ENCODE measurements at places on chromosomes 4 and X.

DNA sequence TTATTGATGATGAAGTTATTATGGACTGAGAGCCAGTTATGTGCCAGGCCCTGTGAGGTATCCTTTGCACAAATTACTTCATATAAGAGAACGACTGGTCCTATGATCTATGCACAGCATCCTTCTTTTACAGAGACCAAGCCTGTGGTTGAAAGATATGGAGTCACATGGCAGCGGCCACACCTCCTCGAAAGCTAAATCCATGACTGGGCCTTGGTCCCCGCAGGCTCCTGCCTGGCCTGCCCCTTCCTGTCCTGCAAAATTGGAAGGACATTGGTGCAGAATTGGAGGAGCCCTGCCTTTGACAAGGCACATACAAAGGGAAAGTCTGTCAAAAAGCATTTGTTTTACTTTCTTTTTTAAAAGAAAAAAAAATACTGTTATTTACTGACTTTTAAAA, 18.3 kb downstream of the SORBS2 start:
- DNase-seq: no peak

DNA sequence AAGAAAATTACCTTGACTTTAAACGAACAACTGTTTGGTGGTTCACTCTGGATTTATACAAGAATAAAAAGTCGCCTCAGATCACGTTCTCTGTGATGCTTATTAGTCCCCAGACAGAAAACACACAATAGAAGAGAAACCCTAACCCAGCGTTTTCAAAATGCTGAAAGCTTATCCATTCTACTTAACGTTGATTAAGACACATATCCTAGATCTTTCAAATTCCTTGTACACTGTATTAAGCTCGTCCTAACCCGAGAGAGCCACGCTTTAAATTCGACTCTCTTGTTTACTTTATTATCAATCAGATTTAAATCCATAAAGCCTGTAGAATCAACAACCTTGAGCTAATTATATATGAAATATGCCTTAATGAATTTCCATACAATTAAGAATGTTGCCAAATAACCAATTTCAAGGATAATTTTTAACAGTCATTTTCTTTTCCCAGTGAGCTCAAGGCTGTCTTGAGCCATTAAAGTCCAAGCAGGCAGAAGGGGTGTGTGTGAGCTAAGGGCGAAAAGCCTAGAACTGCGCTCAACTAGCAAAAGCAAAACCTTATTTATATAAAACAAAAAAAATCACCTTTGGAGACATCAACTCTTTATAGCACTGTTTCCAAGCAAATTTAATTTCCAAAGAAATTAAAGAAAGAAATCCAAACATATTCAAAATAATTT, 981 bp upstream of the PITX2 start:
- no peak for DNase-seq

DNA sequence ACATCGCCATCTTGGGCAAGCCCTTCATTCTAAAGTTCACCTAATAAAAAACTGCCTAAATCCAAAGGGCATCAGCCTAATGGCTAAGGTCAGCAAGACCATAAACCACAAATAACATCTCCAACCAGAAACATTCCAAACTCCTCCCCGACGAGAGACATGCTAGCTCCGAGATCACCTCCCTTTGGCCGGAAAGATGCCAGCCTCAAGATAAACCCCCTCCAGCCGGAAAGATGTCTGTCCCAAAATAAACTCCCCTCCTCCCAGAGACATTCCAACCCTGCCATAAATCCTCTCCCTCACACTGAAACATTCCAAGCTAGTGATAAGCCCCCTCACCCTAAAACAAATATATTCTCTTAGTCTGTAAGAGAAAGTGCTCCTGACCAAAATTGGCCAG, 13.3 kb upstream of the DYNLT3 start:
- DNase-seq: no peak

DNA sequence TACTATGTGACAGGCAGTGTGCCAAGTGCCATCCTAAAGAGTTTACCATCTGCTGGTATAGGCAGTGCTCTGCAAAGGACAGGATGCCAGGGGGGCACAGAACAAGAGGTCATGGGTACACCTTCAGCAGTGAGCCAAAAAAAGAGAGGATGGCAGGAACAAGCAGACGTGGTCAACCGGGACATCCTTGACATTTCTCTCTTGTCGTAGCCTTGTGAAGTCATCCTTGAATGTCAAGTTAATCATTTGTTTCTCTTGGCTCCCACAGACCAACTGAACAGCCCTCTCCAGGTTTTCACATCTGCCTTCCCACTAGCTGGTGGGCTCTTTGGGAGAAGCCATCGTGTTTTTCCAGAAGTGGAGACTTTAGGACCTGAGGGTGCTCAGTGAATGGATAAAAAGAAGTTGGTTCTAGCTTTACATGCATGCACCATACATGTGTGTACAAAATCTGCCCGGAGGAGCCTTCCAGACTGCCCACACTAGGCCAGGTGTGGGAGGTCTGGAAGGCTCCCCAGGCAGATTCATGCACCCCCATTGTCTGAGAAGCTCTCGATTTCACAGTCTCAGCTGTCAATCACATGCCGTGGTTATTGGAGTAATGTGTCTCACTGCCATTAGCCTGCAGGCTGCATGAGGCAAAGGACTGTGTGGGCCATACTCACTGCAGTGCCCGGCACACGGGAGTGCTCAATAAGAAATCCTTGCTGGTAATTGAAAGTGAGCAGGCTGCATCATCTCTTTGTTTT, 16.4 kb downstream of the PNMA6F start:
- DNase-seq: no peak

DNA sequence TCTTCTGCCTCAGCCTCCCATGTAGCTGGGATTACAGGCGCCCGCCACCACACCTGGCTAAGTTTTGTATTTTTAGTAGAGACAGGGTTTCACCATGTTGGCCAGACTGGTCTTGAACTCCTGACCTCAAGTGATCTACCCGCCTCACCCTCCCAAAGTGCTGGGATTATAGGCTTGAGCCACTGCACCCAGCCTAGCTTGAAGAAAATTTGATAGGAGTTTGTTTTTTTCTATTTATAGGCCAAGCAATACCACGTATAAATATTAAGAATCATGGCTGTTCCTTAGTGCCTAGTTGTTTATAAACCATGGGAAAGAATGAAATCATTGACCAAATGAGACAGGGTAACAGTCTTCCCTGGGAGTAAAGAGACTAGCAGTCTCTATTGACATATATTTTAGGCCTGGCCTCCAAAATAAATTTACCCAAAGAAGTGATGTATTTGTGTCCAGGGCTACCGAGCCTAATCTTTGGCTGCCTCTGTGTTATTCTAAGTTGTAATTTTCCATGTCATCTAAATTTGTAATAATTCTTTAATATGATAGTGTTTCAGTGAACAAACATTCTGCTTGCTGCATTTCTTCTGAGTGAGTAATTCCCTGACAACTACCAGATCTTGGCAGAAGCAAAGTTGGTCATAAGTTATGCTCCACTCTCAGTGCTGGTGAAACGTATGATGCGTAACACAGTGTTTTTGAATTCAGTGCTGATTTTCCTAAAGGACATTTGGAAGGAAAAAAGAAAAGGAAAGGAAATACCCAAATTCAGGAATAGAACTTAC, 10.3 kb downstream of the PKD2 start:
- no peak for DNase-seq

- DNase-seq: no peak
Measured at GRCh38 chr4:173504181-173504503, 25.9 kb downstream of the HAND2 start.

- DNase-seq: no peak
Measured at GRCh38 chr4:95516528-95517017, 32.2 kb downstream of the UNC5C start.

DNA sequence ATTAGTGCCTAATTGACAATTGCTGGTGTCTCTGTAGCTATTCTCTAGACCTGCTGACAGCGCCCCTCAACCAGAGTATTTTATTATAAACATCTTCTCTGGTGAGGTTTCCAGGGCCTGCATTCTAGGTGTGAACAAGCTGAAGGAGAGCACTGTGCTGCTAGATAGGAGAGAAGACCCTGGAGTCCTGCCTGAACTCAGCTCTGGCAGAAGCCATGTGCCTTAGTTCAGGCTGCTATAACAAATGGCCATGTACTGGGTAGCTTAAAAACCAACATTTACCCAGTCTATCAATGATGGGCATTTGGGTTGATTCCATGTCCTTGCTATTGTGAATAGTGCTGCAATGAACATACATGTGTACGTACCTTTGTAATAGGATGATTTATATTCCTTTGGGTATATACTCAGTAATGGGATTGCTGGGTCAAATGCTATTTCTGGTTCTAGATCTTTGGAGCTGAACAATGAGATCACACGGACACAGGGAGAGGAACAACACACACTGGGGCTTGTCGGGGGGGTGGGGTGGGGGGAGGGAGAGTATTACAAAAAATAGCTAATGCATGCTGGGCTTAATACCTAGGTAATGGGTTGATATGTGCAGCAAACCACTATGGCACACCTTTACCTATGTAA, 185.5 kb upstream of the CPEB2 start:
- no peak for DNase-seq

GRCh38 chrX:79181401-79181800, 36.9 kb downstream of the GPR174 start:
- DNase-seq: no peak

GRCh38 chr4:41137879-41138278, 76.5 kb downstream of the APBB2 start:
- no peak for DNase-seq

- DNase-seq: no peak
Measured at GRCh38 chrX:3175659-3176438, 134.6 kb downstream of the ARSF start.

- DNase-seq: no peak
Measured at GRCh38 chr4:118586357-118586790, 98.8 kb upstream of the METTL14 start.

GRCh38 chrX:38891641-38892413, 90.6 kb downstream of the MID1IP1 start:
- DNase-seq: no peak

- DNase-seq: no peak
Measured at GRCh38 chr4:81197864-81198524, 17.0 kb downstream of the PRKG2 start.

DNA sequence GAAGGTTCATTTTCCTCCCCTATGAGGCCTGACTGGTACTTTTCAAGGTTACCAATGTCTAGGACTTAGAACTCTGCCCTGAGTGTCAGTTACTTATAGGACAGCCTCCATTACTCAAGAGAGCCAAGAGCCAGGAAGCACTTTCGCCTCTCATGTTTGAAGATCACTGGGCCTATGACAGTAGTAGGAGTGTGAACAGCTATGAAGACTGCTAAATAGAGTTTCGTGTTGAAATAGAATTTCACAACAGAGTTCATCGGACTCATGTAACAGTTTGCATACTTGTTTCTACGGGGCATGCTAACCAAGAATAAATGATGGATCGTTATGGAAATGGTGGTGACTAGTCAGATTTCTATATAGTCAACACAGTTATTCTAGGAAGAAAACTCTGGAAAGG, 97.8 kb upstream of the GPC4 start:
- DNase-seq: no peak

- DNase-seq: no peak
Measured at GRCh38 chr4:185249105-185249504, 39.7 kb downstream of the SNX25 start.

- DNase-seq: no peak
Measured at GRCh38 chr4:94517492-94517891, 65.8 kb downstream of the PDLIM5 start.

GRCh38 chr4:172842779-172843178, 325.8 kb upstream of the GALNT7 start:
- no peak for DNase-seq

DNA sequence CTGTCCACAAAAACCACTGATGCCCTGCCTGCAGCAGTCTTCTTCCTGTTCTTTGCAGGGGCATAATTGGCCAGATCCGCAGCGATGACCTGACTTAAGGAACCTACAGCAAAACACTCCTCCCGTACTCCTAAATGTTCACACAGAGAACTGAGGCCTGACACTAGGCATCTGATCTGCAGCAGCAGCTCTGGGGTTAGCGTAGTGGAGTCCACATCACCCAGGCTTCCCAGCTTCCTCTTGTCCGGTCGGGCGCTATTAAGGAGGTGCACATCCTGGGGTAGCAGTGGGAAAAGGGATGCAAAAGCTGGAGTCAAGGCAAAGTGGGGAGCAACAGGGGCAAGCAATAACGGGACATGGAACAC, 758 bp downstream of the SCFD2 start:
- DNase-seq: no peak

DNA sequence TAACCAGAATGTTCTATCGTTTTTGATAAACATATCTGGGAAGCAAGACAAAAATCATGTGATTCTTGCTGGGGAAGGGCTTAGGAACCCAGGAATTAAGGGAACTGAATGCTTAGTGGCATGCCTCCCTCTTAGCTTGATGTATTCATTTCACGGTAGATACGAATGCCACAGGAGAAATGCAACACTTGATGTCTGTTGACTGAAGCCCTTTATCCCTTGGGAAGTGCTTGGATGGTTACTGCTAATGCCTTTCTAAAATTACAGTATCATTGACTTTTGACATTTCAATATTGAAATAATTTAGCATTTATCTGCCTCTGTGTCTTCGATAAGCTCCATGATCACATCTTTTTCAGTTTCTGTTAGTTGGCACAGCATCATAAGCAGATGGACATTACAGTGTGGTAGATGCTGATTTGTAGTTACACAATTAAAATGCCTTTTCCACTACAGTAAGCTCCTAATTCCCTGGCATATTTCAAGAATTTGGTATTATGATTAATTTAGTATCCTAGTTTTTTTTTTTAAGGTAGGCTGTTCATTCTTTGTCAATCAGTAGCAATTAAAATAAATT, 226.7 kb downstream of the ARHGAP10 start:
- no peak for DNase-seq

DNA sequence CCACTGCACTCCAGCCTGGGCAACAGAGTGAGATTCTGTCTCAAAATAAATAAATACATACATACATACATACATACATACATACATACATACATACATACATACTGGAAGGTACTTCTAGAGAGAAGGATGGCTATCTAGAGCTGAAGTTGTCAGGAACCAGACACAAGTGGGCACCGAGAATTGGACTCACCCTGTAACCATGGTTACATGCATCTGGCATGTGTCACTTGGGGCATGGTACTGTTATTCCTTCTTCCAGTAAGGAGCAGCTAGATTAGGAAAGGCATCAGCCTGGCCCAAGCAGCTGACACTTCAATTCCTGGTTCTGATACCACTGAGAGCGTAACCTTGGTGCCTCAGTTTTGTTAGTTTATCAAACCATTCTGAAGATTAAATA, 127.1 kb downstream of the SH3KBP1 start:
- DNase-seq: no peak

- no peak for DNase-seq
Measured at GRCh38 chr4:33086331-33086925, 2366.3 kb downstream of the PCDH7 start.

GRCh38 chrX:71164071-71164470, 19.4 kb downstream of the NLGN3 start:
- no peak for DNase-seq

DNA sequence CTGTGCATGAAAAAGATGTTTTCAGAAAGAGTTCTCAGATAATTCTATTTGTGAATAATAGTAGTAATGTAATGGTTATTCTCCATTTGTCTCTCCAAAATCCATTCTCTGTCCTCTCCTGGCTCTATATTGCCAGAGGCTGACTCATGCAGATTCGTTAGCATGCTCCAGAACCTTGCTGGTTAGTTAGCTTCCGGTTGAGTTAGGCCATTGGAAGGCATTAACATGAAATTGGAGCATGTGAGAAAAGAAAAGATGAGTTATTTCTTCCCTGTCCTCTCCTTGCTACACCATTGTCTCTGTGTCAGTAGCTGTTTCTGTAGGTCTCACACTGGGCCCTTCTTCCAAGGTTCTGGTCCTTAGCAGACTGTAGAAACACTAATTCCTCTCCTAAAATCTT, 23.5 kb upstream of the PRDM8 start:
- no peak for DNase-seq

All from activated CD8-positive, alpha-beta memory T cell treated with anti-CD3 and anti-CD28 coated beads for 4 hours (primary cell).